Epithelial cell of proximal tubule (primary cell): ENCODE measurements at places on chromosomes 7 and 10.

DNA sequence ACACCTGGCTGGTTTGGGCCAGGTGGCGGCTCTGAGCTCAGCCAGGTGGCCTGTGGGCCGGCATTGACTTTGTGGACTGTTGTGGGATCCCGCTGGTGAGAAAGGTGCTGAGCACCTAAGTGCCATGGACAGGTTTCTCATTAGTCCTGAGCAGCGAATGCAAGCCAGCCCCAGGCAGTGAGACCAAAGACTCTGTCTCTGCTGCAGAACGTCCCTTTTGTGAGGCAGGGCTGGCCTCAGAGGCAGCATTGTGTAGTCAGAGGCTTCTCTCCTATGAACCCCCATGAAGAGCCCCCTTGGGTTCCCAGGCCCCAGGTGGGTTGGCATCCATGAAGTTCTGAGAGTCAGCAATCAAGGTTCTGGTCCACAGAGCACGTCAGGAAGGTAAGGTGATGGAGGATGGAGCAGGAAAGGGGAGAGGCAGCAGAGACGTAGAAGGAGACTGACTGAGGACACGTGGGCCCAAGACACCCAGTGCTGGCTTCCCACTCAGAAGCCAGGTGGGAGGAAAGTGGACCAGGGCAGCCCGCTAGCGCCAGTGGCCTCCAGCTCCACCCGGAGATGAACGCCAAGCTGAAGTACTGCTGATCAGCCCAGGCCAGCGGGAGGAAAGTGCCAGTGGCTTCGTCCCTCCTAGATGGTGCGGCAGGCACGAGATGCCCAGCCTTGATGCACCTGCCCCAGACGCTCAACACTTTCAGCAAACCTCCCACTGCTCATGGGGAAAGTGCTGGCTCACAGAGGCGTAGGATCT lies 19.2 kb upstream of the PTPRN2 start:
- no peak for DNase-seq

DNA sequence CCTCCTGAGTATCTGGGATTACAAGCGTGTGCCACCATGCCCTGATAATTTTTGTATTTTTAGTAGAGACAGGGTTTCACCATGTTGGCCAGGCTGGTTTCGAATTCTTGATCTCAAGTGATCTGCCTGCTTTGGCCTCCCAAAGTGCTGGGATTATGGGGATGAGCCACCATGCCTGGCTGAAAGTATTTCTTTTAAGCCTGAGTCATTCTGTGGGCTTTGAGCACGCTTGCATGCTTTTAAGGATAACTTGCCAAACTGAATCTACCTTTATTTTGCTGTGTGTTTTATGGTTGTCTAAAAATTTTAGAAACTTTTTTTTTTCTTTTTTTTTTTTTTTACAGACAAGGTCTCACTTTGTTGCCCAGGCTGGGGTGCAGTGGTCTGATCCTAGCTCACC lies 33.2 kb downstream of the CNNM2 start:
- DNase-seq, result no peak

- no peak for DNase-seq
These were observed 16.4 kb downstream of the SORCS3 start for GRCh38 chr10:104657457-104657856.

DNA sequence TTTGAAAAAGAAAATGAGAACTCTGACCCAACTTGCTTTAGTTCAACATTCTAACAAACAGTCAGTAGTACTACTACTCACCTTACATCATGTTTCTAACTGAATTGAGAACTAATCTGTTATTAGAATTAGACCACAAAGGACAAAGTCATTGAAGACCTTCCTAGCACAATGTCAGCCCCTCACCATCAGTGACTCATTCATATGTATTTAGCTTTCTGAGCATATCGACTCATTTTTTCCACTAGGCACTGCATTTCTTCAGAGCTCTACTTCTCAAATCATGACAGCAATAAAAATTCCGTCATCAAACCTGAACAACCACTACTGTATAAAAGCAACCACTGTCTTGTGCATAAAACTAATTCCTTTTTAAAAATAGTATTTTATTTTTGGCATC lies 4.4 kb upstream of the LRRN3 start:
- DNase-seq, result no peak

DNA sequence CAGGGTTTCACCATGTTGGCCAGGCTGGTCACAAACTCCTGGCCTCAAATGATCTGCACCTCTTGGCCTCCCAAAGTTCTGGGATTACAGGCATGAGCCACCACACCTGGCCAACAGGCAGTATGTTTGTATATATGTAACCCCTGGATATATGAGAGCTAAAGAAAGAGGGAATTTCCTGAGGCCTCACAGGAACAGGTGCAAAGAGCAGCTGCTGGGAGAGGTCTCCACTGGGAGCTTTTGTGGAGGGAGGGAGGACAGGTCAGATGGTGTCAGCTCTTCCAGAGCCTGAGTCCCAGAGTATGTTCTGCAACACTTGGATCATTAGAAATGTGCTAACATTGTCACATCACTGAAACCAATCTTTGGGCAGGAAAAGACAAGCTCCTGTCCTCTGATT lies 110.1 kb upstream of the KIF5B start:
- DNase-seq, result no peak

DNA sequence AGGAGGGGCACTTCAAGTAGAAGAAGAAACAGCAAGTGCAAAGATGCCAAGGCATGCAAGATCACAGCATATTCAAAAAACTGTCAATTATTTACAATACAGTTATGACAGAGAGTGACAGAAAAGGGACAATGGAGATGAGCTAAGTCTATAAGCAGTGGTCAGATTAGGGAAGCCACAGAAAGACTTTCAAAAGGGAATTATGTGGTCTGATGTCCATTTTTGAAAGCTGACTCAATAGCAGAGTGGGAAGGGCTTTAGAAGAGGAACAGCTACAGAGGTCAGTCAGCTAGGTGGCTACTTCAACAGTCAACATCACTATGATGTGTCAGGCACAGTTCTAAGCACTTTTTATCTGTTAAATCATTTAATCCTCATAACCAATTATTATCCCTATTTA lies 45.2 kb upstream of the SPOCK2 start:
- peak; percentile 15 for DNase-seq

DNA sequence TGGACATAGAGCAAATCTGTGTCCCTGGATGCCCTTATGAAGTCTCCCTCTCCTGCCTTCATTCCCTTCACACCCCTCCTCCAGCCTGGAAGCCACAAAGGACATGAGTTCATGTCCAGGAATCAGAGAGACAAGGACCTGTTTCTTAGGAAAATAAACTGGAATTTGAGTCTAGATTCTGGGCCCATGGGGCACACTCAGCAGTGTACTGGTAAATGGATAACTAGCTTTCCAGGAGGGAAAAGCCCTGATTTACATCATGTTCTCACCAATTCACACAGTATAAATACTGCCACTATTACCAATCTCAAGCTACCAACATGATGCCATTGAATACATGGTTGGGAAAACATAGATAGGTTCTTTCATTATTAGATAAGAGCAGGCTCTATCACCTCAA lies 9.9 kb downstream of the FAM237B start:
- DNase-seq, result peak; percentile 53

DNA sequence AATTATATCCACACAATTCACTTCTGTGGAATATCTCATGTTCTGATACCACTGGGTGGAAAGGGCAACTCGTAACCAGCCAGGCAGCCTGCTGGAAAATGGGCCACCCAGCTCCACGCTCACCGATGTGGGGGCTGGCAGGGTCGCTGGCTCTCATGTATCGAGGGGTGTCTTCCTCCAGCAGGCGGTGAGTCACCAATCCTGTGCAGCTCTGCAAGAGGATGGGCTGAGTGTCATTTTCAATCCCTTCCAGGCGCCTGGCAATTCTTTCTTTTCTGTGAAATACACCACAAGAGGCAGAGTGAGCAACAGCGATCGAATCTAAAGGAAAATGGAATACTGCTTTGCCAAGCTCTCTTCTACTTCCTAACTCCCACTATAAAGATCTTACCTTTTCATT lies 80.1 kb downstream of the SVIL start:
- no peak for DNase-seq

GRCh38 chr7:13117103-13117502 lies 429.7 kb downstream of the ARL4A start:
- no peak for DNase-seq

DNA sequence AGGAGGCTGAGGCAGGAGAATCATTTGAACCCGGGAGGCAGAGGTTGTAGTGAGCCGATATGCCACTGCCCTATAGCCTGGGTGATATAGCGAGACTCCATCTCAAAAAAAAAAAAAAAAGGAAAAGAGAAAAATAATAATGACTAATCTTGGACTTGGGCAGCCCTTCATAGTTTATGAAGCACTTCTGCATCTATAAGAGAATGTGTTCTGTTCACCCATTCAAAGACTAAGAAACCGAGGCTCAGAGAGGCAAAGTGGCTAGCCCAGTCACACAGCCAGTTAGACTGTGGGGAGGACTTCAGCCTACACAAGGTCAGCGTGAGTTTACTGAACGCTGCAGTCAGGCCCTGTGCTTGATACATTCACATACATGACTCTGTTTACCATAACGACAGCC lies 46.9 kb downstream of the UNC5B start:
- no peak for DNase-seq

- DNase-seq, result no peak
These were observed 712.7 kb upstream of the IGFBP3 start for GRCh38 chr7:46633630-46634240.

DNA sequence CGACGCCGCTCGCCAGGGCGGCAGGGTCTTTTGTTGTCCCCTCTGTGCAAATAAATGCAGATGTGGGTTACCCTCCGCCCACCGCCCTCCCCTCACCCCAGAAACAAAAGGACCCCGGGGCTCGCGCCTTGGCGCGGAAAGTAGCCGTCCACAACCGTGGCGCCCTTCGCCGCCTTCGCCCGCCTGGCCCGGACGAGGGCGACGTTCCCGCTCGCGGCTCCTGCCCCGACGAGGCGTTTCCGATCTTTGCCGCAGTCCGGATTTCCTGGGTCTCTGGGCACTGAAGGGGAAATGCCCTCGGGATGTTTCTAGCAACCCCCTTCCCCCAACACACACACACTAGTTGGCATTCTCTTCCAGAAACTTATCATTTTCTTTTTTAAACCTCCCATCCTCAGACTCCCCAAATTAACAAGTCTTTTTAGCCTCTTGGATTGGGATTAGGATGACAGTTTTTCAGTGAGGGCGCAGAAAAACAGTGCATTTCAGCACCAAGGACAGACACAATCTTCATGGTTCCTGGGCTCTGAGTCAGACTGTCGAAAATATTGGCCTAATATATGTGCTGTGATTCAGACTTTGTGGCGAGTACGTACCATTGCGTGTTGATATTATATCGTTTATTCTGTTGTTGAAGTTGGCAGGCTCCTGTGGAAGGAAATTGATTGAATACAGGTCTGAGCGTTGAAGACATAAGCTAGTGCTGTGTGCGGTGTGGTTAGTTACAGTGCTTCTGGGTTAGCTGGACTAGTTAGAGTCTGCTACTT lies 771 bp downstream of the PHYHIPL start:
- DNase-seq, result peak; percentile 68

GRCh38 chr7:114588506-114588905 lies 173.9 kb downstream of the FOXP2 start:
- no peak for DNase-seq

DNA sequence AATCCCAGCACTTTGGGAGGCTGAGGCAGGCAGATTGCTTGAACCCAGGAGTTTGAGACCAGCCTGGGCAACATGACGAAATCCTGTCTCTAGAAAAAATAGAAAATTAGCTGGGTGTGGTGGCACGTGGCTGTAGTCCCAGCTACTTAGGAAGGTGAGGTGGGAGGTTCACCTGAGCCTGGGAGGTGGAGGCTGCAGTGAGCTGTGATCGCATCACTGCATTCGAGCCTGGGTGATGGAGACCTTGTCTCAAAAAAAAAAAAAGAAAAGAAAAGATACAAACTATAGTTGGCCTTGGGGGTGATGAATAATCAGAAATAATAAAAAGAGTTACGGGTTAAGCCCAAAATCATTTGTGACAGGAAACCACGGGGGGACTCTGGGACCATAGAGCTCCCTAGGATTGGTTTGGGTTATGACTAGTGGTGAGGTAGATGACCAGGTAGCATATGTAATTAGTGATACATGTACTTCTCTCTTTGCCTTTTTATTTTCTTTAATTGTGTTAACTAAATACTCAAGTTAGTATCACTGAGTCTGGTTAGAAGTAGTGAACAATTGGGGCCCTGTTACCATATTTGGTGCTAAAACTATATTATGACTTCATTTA lies 10.4 kb upstream of the ASCC1 start:
- DNase-seq, result no peak

- peak; percentile 83 for DNase-seq
These were observed 28.4 kb downstream of the TMEM130 start for GRCh38 chr7:98841179-98841997.

DNA sequence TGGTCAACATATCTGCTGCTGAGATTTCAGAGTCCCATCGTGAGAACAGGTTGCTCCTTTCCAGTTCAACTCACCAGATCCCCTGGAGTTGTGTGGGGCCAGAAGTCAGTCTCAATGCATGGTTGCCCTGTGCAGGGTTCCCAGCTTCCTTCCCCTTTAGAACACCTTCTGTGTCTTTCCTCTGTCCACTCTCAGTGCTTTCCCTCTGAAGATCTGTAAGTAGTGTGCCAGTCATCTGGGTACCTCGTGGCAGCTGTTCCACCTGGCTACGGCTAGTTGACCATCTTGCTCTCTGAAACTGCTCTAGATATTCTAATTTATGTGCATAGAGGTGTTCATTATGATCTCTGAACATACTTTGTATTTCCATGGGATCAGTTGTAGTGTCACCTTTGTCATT lies 36.1 kb upstream of the PRSS37 start:
- no peak for DNase-seq

GRCh38 chr10:104337521-104337984 lies 712 bp downstream of the ITPRIP start:
- DNase-seq, result no peak

DNA sequence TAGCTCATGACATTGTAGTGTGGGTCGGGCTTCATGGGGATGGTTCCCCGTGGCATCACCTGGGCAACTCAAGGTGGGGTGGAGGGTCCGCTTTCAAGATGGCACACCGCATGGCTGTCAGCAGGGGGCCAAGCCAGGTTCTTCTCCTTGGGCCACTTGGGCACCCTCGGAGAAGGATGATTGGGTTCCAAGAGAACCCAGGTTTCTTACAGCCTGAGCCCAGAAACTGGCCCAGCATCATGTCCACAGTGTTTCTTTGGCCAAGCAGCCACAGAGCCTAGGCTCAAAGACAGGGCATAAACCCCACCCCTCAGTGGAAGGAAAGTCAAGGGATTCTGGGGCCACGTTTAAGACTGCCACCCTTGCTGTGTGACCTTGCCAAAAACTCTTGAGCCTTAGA lies 110.6 kb downstream of the PTPN20 start:
- no peak for DNase-seq

- DNase-seq, result no peak
These were observed 35.6 kb downstream of the GET4 start for GRCh38 chr7:911791-912480.

- DNase-seq, result no peak
These were observed 136.4 kb downstream of the RPS24 start for GRCh38 chr10:78170026-78170475.

- no peak for DNase-seq
These were observed 5.0 kb downstream of the NPC1L1 start for GRCh38 chr7:44536090-44536489.

GRCh38 chr10:56142092-56142728 lies 218.8 kb downstream of the ZWINT start:
- no peak for DNase-seq
